Psoas muscle (tissue), 8 donors: ENCODE measurements at places on chromosomes 7 and 10. TPM values are rescaled to one million over a fixed set of nuclear protein-coding genes. Genes with fewer than 3 reads are reported as not detected.

The PILRA gene
- polyA plus RNA-seq, result 2.8 TPM

DNA sequence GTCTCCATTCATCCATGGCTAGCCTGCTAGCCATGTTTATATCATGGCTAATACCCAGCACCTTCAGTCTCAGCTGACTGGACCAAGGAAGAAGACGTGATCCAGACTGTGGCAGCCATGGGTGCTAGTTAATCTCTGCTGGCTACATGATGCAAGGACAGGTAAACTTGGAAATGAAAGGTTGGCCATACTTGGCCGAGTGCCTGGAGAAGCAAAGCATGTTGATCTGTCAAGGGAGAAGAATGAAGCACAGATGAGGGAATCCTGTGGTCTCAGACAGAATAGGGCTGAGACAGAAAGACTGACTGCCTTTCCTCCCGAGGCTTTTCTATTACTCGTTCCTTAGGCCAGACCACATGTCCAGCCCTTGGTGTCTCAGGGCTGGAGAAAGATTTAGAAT is 41.1 kb downstream of the CPVL start:
- DNase-seq, result no peak

The ANKRD7 gene
- 0.15 TPM for polyA plus RNA-seq

DNA sequence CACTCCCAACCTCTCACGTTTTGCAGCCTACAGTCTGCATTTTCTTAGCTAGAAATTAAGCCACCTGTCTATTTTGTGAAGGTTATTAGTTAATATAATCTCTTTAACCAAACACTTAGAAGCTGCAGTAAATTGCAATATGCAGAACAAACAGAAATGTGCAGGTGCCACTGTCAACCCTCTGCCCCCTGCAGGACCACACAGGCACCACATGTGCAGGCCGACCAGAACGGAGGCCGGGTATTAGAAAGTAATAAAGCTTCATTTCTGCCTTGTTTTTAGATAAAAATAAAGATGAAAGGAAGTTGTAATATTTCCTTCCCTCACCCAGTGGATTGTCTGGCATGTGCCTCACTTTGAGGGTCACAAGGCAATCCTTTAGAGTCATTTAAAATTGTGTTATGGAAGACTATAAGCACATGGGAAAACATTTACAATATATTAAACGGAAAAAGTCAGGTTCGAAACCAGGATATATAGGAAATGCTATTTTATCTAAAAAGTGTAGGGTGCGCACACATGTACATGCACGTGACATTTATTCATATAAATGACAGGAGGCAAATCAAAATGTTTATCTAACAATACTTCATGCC is 158.2 kb downstream of the ARHGAP12 start:
- peak; percentile 36 for DNase-seq

The AZGP1 gene
- polyA plus RNA-seq, result 2.4 TPM

The CCNY gene
- polyA plus RNA-seq, result 24.3 TPM

DNA sequence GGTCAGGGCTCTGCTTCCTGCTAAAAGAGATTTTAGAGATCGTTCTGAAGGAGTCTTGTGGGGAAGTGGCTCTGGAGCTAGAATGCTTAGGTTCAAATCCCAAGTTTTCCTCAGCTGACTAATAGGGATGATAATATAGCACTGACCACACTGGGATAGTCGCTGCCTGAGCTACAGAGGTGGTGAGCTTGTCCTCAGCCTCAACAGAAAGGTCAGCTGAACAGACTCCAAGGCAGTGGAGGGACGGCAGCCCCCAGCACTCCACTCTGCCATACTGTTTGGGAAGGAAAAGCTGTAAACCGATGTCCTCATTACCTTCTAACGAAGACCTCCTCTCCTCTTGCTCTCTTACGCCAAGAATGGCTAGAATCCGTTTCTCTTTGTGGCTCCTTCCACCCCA is 36.2 kb downstream of the KAT6B start:
- DNase-seq, result no peak

The C1QL3 gene
- not detected for polyA plus RNA-seq

GRCh38 chr10:102537367-102537766 is 33.6 kb downstream of the SUFU start:
- no peak for DNase-seq

GRCh38 chr7:44100458-44101302 is 3.5 kb upstream of the AEBP1 start:
- no peak for DNase-seq

The MBL2 gene
- not detected for polyA plus RNA-seq

GRCh38 chr10:129345763-129346162 is 121.3 kb upstream of the MGMT start:
- DNase-seq, result no peak

DNA sequence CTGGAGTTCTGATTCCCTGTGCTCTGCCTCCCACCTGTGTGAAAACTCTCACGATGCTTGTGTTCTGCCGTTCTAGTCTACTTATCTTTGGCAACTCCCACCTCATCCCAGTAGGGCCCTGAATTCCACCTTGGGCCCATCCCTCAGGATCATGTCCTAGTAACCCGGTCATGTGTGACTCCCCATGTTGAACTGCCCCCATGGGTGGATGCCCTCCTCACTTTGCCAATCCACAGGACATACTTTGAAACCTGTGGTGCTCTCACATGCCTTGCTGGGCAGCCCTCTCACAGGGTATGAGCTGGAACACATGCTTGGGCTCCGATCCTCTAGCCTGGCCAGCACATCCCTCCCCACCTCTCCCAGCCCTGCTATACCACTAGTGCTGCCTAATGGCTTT is 3.8 kb upstream of the RBM33 start:
- no peak for DNase-seq

The SNCG gene
- 21.3 TPM for polyA plus RNA-seq

The PLCE1 gene
- 1.1 TPM for polyA plus RNA-seq

DNA sequence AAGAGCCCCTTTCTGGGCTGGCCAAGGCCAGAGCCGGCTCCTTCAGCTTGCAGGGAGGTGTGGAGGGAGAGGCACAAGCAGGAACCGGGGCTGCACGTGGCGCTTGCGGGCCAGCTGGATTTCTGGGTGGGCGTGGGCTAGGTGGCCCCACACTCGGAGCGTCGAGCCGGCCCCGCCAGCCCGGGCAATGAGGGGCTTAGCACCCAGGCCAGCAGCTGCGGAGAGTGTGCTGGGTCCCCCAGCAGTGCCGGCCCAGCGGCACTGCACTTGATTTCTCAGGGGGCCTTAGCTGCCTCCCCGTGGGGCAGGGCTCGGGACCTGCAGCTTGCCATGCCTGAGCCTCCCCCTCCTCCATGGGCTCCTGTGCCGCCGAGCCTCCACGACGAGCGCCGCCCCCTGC is 48.1 kb downstream of the SH2D4B start:
- DNase-seq, result no peak

DNA sequence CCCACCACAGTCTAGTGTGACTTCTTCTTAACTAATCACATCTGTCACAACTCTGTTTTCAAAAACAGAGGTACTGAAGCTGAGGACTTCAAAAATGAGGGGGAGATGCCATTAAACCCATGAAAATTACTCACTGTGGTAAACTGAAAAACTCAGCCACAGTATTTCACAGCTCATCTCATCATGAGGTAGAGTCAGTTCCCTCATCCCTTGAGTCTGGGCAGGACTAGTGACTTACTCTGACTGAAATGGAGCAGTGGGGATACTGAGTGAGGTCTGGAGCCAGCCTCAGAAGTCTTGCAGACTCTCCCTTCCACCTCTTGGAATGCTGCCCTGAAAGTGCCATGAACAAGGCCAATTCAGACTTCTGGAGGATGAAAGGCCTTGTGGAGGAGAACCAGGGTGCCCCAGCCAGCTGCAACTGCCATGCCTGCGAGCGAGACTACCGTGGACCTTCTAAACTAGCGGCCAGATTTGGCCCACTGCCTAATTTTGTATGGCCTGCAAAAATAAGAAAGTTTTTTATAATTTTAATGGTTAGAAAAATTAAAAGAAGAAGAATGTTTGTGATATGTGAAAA is 24.7 kb upstream of the ANKRD1 start:
- no peak for DNase-seq

The ENKUR gene
- polyA plus RNA-seq, result 0.05 TPM

The PRSS37 gene
- polyA plus RNA-seq, result not detected

DNA sequence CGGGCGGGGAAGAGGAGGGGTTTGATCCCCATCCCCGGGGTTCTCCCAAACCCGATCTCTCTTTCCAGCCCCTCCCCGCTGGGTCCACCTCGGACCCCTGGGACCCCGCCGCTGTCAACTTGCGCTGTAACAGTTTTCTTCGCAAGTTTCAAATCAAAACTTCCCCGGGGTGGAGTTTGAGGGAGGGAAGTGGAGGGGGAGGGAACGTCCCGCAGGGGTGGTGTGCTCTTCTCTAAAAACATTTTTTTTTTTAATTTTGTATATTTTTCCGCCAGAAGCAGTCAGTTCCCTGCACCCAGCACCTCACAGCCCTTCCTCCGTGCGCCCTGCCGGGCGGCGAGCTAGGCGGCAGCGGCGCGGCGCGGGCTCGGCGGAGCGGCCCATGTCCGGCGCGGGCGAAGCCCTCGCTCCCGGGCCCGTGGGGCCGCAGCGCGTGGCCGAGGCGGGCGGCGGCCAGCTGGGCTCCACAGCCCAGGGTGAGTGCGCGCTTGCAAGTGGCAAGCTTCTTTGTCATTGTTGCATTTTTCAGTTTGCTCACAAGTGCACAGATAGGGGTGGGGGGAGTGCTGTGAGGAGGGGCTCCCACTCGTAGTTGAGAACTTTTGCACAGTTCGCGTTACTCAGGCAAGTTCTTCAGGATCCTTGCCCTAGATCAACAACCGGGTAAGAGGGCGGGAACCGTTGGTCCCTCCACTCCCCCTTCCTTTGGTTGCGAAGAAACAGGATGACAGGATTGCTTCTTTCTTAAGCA is 933 bp downstream of the MDFIC start:
- peak; percentile 26 for DNase-seq

DNA sequence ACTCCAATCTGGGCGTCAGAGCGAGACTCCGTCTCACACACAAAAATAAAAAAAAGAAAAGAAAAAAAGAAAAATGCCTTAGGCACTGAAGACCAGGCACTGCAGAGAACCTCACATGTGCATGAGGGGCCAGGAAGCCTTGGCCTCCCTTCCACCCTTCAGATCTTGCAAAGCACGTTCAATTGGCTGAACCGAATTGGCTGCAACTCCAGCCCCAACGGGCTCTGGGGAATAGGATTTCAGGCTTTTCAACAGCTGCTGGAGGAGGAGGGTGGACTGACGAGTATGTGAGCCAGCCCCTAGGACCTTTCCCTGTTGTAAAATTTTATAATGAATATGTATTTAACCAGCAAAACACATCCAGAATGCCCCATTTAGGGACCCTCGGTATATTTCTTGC is 16.7 kb downstream of the TMEM120A start:
- peak; percentile 73 for DNase-seq

The FGFBP3 gene
- 0.66 TPM for polyA plus RNA-seq

The FKBP9 gene
- 10.6 TPM for polyA plus RNA-seq

DNA sequence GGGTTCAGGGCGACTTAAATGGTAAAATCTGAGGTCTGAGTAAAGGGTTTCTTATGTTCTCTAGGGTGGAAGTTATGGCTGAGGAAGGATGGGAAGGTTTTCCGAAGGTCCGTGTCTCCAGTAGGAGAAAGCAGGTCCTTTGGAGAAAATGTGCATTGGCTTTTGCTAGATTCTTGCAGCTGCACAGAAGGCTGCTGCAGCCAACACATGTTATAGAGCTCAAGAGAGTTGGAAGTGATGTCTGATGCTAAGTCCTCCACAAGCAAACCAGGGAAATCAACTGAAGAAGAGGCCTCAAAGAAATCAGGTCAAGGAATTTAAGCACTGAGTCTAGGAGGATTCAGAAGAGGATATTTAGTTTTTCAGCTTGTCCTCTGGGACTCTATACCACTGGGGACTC is 404.6 kb downstream of the LRMDA start:
- DNase-seq, result no peak

DNA sequence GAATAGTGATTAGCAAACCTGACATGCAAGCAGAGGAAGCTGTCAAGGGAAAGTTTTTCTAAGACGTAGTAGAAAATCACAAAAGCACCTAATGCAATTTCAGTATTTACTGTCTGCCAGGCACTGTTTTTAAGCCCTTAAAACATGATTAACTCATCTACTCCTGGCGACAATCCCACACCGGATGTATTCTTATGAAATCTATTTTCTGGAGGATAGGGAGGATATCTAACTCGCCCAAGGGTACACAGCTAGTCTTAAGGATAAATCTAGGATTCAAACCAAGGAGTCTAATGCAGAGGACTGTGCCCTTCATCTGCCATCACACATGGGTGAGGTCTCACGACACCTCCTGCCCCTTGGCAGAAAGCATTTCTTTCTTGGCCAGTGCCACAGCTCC is 47.8 kb upstream of the FIGNL1 start:
- DNase-seq, result no peak

The CALCR gene
- polyA plus RNA-seq, result 0.96 TPM

DNA sequence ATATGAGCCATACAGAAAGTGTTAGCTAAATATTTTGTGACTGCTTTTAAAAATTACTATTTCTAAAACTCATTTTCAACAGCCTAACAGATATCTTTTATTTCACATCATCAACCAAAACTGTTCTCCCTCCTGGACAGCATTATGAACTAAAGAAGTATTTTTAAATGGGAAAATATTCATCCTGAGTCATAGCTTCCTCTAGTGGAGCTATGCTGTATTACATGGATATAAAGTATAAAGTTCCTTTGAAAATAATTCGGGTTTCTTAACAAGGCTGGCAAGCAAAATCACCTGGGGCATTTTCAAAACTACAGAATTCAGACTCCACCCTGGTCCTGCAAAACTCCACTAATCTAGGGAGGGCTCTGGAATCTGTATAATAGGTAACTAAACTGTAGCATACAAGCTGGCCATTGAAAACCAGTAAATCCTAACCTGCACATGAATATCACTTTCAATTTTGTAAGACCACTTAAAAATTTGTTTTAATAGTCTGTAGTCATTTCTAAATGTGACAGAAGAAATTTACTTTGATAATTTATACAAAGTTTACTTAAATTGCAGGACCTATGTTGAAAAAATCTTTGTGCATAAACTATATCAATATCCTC is 53.5 kb downstream of the SCIN start:
- DNase-seq, result no peak

GRCh38 chr10:51955696-51956095 is 256.3 kb upstream of the CSTF2T start:
- DNase-seq, result no peak

The TBC1D12 gene
- polyA plus RNA-seq, result 1.5 TPM

The UBN2 gene
- polyA plus RNA-seq, result 1.7 TPM

The CNTNAP2 gene
- polyA plus RNA-seq, result not detected

- DNase-seq, result no peak
Observed at GRCh38 chr10:114575417-114576131, 82.5 kb downstream of the ABLIM1 start.

DNA sequence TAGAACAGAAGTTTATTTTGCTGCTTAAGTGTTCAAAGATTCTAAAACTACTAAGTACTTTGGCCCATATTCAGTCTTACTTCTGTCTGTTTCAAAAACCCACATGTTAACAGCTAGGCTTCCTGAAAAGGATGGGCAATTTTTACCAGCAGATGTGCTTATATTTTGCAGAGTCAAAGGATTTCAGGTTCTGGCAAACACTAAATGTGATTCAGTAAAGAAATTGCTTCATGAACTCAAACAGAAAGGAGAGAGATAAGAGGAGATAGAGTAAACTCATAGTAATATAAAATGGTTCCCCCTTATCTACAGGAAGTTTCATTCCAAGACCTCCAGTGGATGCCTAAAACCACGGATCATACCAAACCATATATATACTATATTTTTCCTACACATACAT is 248.5 kb downstream of the AGMO start:
- DNase-seq, result no peak
